Mesenchymal stem cell (in vitro differentiated cells and primary cell): ENCODE measurements at places on chromosomes 11 and 22.
A peak's percentile ranks its signal among the peaks of the same experiment; 100 is the strongest.

- no peaks in the 10 kb centered on the region for H3K27me3 ChIP-seq
- H3K36me3 ChIP-seq = no peaks in the 10 kb centered on the region
- DNase-seq = peak; percentile 41
- H3K27ac ChIP-seq = peak overlapping the region; percentile 90
- H3K4me1 ChIP-seq = peaks cover 4% of the 10 kb centered on the region
These were observed 1.0 kb downstream of the CUL5 start for GRCh38 chr11:108009497-108010370.

DNA sequence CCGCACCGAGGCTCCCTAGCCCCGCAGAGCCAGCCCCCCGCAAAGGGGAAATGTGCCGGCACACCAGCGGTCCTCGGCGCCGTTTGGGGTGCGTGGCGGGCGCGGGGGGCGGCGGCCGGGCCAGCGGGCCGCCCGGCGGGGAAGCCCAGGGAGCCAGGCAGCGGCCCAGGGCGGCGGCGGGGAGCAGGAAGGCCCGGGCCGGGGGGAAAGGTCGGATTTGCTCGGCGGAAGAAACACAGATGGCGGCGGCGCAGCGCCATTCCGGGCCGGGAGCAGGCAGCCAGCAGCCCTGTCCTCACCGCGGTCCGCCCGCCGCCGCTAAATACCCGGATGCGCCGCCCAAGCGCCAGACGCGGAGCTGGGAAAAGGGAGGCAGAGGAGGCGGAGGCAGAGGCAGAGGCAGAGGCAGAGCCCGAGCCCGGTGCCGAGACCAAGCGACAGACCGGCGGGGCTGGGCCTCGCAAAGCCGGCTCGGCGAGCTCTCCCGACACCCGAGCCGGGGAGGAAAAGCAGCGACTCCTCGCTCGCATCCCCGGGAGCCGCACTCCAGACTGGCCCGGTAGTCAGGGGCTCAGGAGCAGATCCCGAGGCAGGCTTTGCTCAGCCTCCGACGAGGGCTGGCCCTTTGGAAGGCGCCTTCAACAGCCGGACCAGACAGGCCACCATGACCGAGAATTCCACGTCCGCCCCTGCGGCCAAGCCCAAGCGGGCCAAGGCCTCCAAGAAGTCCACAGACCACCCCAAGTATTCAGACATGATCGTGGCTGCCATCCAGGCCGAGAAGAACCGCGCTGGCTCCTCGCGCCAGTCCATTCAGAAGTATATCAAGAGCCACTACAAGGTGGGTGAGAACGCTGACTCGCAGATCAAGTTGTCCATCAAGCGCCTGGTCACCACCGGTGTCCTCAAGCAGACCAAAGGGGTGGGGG lies 2.6 kb upstream of the GCAT start:
- no peak overlapping the region for H3K27ac ChIP-seq
- peaks cover 37% of the 10 kb centered on the region for H3K4me1 ChIP-seq
- H3K27me3 ChIP-seq = no peaks in the 10 kb centered on the region
- DNase-seq = peak; percentile 81

DNA sequence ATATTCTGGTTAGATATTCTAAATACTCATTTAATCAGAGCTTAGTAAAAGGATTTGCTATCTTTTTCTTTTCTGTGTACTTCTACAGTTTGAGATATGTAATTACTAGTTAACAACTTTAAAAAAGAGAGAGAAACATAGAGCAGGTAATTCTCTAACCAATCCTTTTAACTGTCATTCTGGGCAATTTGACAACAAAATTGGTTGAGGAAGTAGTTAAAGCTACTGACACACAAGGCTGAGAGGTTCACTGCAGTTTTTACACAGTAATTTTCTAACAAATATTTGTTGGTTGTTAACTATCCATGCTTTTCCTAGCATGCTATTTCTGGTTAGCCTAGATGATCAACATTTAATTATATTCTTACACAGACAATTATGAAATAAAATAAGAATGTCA lies 3.6 kb downstream of the SOX6 start:
- H3K27ac ChIP-seq = no peak overlapping the region
- H3K36me3 ChIP-seq = no peaks in the 10 kb centered on the region
- no peak overlapping the region for H3K4me3 ChIP-seq
- DNase-seq = no peak
- no peaks in the 10 kb centered on the region for H3K4me1 ChIP-seq

GRCh38 chr11:26995701-26996460 lies 2.0 kb downstream of the FIBIN start:
- H3K4me3 ChIP-seq = peak overlapping the region; percentile 87
- H3K27ac ChIP-seq = no peak overlapping the region
- peaks cover 6% of the 10 kb centered on the region for H3K4me1 ChIP-seq
- H3K36me3 ChIP-seq = no peaks in the 10 kb centered on the region
- H3K27me3 ChIP-seq = no peaks in the 10 kb centered on the region

- H3K4me3 ChIP-seq = no peak overlapping the region
- H3K4me1 ChIP-seq = no peaks in the 10 kb centered on the region
These were observed 57.2 kb upstream of the LRRC55 start for GRCh38 chr11:57124505-57124904.

- no peaks in the 10 kb centered on the region for H3K27me3 ChIP-seq
- H3K36me3 ChIP-seq = peaks cover 11% of the 10 kb centered on the region
- no peak for DNase-seq
- no peak overlapping the region for H3K4me3 ChIP-seq
These were observed 21.3 kb downstream of the TBC1D22A start for GRCh38 chr22:46783721-46784120.

DNA sequence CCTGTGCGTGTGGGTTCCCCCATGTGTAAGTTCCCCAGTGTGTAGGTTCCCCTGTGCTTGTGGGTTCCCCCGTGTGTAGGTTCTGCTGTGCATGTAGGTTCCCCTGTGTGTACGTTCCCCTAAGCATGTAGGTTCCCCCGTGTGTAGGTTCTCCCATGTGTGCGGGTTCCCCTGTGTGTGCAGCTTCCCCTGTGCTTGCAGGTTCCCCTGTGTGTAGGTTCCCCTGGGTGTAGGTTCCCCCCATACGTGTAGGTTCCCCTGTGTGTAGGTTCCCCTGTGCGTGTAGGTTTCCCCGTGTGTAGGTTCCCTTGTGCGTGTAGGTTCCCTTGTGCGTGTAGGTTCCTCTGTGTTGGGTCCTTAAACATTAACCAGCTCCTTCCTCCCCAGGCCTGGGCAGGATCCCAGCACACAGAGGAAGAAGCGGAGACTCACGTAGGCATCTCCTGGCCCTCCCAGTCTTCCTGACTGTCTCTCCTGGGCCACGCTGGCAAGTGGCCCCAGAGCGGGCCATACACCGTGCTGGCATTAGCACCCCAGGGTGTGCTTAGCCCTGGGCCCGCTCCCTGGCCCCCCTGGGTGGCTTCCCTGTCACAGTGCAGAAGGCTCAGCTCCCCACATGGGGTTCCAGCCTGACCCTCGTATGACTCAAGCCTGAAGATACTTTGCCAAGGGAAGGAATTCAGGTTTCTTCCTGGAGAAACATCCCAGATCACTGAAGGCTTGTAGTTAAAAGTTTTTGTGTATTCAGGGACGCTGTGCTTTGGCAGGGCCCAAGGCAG lies 2.8 kb upstream of the GRAMD4 start:
- no peak for DNase-seq
- H3K27ac ChIP-seq = peak overlapping the region; percentile 80
- no peak overlapping the region for H3K4me3 ChIP-seq
- no peaks in the 10 kb centered on the region for H3K27me3 ChIP-seq
